ENCODE measurements at places on chromosomes 16 and 17.
A peak's percentile ranks its signal among the peaks of the same experiment; 100 is the strongest.

DNA sequence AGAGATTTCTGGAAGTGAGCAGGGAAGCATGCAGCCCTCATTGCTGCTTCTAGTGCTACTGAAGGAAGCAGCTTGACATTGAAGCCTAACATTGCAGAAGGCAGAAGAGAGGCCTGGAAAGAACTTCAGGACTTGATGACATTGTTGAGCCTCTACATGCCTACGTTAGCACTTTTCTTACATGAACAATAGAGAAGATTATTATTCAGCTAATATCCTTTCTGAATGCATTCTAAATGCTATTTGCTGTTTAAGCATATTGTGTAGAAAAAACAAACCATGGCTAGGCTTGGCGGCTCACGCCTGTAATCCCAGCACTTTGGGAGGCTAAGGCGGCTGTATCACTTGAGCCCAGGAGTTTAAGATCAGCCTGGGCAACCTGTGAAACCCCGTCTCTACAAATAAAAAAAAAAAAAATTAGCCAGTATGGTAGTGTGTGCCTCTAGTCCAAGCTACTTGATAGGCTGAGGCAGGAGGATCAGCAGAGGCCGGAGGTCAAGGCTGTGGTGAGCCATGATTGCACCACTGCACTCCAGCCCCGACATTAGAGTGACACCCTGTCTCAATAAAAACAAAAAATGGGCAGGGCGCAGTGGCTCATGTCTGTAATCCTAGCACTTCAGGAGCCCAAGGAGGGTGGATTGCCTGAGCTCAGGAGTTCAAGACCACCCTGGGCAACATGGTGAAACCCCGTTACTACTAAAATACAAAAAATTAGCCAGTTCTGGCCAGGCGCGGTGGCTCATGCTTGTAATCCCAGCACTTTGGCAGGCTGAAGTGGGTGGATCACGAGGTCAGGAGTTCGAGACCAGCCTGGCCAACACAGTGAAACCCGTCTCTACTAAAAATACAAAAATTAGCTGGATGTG lies 2.2 kb upstream of the AURKB start:
- H3K4me1 ChIP-seq = peaks cover 9% of the 10 kb centered on the region
- no peaks in the 10 kb centered on the region for H3K36me3 ChIP-seq
- H3K27ac ChIP-seq = no peak overlapping the region
- DNase-seq = no peak
- H3K27me3 ChIP-seq = no peaks in the 10 kb centered on the region

GRCh38 chr16:85153046-85153445 lies 40.8 kb upstream of the CIBAR2 start:
- no peaks in the 10 kb centered on the region for H3K27me3 ChIP-seq
- no peak overlapping the region for H3K27ac ChIP-seq
- H3K4me1 ChIP-seq = no peaks in the 10 kb centered on the region
- no peak for DNase-seq
- no peak overlapping the region for H3K4me3 ChIP-seq
- no peaks in the 10 kb centered on the region for H3K36me3 ChIP-seq

GRCh38 chr17:56478836-56479447 lies 114.6 kb upstream of the NOG start:
- H3K4me3 ChIP-seq = no peak overlapping the region
- no peak overlapping the region for H3K27ac ChIP-seq
- no peaks in the 10 kb centered on the region for H3K36me3 ChIP-seq

DNA sequence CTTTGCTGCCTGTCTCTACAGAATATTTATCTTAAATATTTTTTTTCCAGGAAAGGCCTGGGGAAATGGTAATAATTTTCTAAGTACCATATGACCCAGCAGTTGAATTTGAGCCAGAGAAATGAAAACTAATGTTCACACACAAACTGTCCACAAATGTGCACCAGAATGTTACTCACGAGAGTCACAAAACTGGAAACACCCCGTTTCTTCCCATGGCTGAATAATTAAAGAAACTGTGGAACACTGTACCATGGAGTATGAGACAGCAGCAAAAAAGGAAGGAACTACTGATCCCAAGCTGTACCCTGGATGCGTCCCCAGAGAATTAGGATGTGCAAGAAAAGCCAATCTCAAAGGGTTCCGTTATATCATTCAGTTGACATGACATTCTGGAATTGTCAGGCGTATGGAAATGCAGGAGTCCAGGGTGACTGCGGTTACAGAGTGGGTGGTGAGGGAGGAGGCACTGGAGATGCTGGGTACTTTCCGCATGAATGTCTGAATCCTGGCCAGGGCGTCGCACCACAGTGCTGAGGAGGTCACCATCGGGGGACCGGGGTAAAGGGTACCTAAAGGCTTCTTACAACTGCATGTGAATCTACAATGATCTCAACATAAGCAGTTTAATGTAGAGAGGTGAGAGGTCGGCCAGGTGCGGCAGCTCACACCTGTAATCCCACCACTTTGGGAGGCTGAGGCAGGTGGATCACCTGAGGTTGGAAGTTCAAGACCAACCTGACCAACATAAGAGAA lies 34.5 kb downstream of the USP22 start:
- DNase-seq = no peak
- H3K4me3 ChIP-seq = no peak overlapping the region
- H3K4me1 ChIP-seq = peaks cover 26% of the 10 kb centered on the region
- H3K27ac ChIP-seq = no peak overlapping the region
- H3K36me3 ChIP-seq = peaks cover 99% of the 10 kb centered on the region

DNA sequence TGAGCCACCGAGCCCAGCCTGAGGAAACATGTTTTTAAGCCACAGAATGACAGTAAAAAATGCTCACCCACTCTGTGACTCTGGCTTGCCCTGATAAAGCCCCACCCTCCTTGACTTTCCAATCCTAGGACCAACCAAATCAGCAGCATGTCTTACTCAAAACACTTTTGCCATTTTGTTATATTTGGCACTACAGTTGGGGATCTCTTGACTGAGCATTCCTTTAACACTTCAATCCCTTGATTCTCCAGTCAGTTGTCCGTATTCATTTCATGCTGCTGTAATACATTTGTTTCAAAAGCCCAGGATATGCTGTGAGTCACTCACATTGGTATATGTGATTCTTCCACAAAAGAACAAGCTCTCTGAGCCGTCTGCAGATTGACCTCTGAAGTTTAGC lies 8.2 kb downstream of the MYH3 start:
- H3K27me3 ChIP-seq = no peaks in the 10 kb centered on the region
- H3K4me3 ChIP-seq = no peak overlapping the region
- no peaks in the 10 kb centered on the region for H3K36me3 ChIP-seq
- H3K4me1 ChIP-seq = no peaks in the 10 kb centered on the region
- H3K27ac ChIP-seq = no peak overlapping the region

DNA sequence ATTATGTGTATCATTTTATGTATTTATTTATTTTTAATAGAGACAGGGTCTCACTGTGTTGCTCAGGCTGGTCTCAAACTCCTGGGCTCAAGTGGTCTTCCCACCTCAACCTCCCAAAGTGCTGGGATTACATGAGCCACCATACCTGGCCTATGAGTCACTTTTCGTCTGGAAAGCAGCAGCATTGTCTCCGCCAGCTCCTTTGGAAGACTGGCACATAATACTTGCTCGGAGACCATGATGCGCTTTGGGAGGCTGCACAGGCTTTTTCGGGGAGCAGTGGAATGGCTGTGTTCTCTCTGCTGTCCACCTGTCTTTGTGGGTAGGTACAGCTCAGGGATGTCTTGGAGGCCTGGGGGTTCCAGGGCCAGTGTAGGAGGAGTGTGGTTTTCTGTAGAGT lies 102.2 kb downstream of the AATF start:
- DNase-seq = no peak
- no peaks in the 10 kb centered on the region for H3K27me3 ChIP-seq
- H3K27ac ChIP-seq = no peak overlapping the region
- H3K4me1 ChIP-seq = peaks cover 10% of the 10 kb centered on the region

- DNase-seq = no peak
- no peaks in the 10 kb centered on the region for H3K4me1 ChIP-seq
- no peak overlapping the region for H3K4me3 ChIP-seq
Measured at GRCh38 chr16:55364811-55365210, 40.8 kb downstream of the IRX6 start.

GRCh38 chr17:37231887-37232286 lies 143.9 kb upstream of the C17orf78 start:
- H3K4me1 ChIP-seq = no peaks in the 10 kb centered on the region
- DNase-seq = no peak
- no peak overlapping the region for H3K27ac ChIP-seq

GRCh38 chr16:11254913-11255736 lies 879 bp downstream of the SOCS1 start:
- H3K4me3 ChIP-seq = peak overlapping the region; percentile 48
- no peaks in the 10 kb centered on the region for H3K27me3 ChIP-seq
- H3K27ac ChIP-seq = no peak overlapping the region
- peaks cover 38% of the 10 kb centered on the region for H3K4me1 ChIP-seq
- no peaks in the 10 kb centered on the region for H3K36me3 ChIP-seq

DNA sequence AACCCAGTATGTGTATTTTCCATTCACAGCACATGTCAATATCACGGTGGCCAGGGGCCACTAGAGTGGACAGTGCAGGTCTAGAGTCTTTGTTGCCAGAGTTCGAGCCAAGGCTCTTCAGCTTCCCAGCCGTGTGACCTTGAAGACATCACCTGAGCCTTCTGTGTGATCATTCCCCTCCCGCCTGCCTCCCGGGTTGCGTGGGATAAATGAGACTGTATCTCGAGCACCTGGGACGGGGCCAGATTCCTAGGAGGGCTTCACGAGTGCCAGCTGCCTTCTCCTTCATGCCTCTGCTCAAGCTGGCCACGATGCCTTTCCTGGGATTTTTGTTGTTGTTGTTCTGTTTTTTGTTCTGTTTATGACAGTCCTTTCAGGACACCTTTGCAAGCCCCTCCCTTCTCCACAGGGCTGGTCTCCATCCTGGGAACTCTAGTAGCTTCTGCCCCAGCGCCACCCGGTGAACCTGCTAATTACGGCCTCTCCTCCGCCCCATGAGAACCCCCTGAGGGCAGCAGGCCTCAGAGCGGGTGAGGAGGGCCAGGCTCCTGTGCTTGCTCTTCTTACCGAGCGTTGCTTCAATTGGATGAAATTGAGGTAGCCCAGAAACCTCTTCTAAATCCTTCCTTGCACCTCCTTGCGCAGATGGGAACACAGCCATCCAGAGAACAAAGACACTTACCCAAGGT lies 3.9 kb downstream of the SPNS2 start:
- no peak overlapping the region for H3K4me3 ChIP-seq
- H3K36me3 ChIP-seq = no peaks in the 10 kb centered on the region
- no peak for DNase-seq
- peaks cover 13% of the 10 kb centered on the region for H3K27me3 ChIP-seq
- no peak overlapping the region for H3K27ac ChIP-seq

- no peak overlapping the region for H3K4me3 ChIP-seq
- no peaks in the 10 kb centered on the region for H3K36me3 ChIP-seq
- no peaks in the 10 kb centered on the region for H3K27me3 ChIP-seq
- H3K27ac ChIP-seq = no peak overlapping the region
- no peak for DNase-seq
Measured at GRCh38 chr16:1757714-1758461, 13.5 kb downstream of the NME3 start.

GRCh38 chr17:12592941-12593340 lies 72.7 kb upstream of the MYOCD start:
- H3K36me3 ChIP-seq = no peaks in the 10 kb centered on the region
- no peak overlapping the region for H3K4me3 ChIP-seq
- DNase-seq = no peak
- H3K27me3 ChIP-seq = no peaks in the 10 kb centered on the region
- no peaks in the 10 kb centered on the region for H3K4me1 ChIP-seq

DNA sequence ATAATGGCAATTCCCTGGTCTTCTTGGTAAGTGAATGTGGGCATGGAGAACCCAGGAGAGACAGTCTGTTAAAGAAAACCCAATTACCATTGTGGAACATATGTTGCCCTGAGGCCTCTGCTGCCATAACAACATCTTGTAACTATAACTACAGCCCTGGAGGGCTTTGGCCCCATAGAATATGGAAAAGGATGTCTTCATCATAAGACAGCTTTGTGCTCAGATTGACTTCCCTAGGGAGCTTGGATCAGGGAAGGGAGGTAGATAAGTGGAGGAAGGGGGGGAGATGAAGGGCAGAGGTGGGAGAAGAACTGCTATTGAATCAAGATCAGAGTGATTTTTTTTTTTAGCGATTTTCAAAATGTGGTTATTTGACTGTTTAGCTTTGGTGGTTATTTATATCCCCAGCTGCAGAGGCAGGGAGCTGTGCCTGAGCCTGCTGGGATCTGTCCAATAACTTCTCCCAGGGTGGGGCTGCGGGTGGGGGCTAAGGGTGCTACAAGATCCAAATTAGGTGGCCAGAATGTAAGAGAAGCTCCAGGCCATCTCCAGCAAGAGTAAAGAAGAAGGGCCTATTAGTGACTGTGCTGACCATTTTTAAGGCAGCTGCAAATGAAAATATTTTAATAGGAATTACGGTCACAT lies 5.3 kb upstream of the KAT7 start:
- H3K4me3 ChIP-seq = no peak overlapping the region
- DNase-seq = no peak
- peaks cover 5% of the 10 kb centered on the region for H3K4me1 ChIP-seq
- no peak overlapping the region for H3K27ac ChIP-seq
- no peaks in the 10 kb centered on the region for H3K27me3 ChIP-seq
- H3K36me3 ChIP-seq = no peaks in the 10 kb centered on the region

DNA sequence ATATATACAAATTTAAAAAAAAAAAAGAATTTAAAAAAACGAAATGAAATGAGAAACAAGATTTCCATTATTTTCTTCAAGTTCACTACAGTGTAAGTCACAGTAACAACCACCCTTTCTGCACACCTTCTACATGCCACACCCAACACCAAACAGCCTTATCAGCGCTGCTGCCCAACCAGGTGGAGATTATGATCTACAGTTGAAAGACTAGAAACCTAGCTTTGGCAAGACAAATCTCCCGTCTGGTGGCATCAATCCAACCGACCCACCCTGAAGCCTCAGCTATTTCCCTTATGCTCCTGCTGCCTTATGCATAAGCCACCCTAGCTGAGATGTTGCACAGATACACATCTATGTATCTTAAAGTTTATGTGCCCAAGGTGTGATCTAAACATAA lies 60.8 kb downstream of the PARN start:
- H3K36me3 ChIP-seq = no peaks in the 10 kb centered on the region
- no peak for DNase-seq
- H3K27me3 ChIP-seq = no peaks in the 10 kb centered on the region
- no peak overlapping the region for H3K4me3 ChIP-seq
- no peak overlapping the region for H3K27ac ChIP-seq
- peaks cover 12% of the 10 kb centered on the region for H3K4me1 ChIP-seq

DNA sequence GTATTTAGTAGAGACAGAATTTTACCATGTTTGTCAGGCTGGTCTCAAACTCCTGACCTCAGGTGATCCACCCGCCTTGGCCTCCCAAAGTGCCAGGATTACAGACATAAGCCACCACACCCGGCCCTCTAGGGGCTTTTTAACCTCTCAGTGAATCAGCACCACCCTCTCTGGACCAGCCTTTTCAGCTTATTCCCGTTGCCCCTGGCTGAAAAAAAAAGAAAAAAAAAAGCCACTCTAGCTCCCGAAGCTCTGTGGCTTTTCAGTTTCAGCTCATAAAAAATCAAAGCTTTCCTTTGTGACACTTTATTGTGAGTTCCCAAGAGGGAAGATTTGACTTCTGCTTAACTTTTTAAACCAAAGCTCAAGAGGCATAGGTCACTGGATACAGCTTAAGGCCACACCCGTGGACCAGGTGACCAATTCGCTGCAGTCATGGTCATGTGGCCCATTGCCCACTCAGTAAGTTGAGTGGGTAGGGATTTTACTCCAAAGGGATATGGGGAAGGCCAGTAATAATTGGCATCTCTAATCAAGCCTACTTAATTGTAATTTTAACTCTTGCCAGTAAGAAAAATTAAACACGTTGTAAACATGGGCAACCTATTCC lies 46.6 kb upstream of the MED13 start:
- H3K36me3 ChIP-seq = no peaks in the 10 kb centered on the region
- DNase-seq = no peak
- H3K4me3 ChIP-seq = no peak overlapping the region
- H3K27me3 ChIP-seq = no peaks in the 10 kb centered on the region
- H3K27ac ChIP-seq = no peak overlapping the region
